ENCODE measurements at places on chromosomes 11 and 22.

- no peak for DNase-seq
These were observed 131.1 kb downstream of the MED15 start for GRCh38 chr22:20638507-20638870.

DNA sequence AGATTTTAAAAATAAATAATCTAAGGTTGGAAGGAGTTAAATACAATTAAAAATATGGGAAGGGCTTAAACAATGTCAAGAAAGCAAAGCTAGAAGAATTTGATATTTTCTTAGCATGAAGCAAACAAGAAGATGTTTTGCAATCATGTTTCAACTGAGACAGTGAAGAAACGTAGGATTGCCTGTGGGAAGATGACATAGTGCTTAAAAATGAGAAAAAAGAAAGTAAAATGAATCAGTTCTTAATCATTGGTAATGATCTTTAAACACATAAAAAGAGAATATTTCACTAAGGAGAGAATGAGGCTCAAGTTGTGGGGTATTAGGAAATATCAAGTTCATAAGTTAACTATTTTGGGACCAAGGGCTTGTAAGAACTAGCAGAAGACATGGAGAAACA is 855.0 kb downstream of the METTL15 start:
- DNase-seq = peak; percentile 38

- no peak for DNase-seq
These were observed 40.2 kb downstream of the RRP8 start for GRCh38 chr11:6563121-6563619.

- no peak for DNase-seq
These were observed 6.9 kb downstream of the PMM1 start for GRCh38 chr22:41582694-41583093.

GRCh38 chr11:115469361-115469760 is 34.9 kb downstream of the CADM1 start:
- DNase-seq = no peak

DNA sequence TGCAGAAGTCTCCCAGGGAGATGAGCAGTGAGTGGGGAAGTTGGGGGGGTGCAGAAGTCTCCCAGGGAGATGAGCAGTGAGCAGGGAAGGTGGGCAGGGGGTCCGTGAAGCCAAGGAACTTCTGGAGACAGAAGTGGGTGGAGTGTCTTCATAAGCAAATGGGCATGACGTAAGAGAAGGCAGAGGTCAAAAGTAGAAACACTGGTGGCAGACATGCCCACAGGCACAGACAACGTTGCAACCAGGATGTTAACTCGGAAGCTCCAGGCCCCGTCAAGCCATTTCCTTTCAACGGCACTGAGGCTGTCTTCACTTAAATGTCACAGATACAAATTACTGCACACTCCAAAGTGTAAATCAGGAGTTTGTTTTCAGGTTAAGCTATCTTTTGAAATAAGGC is 186.1 kb downstream of the SHANK2 start:
- no peak for DNase-seq

- no peak for DNase-seq
These were observed 57.0 kb upstream of the BIRC3 start for GRCh38 chr11:102260241-102260640.

DNA sequence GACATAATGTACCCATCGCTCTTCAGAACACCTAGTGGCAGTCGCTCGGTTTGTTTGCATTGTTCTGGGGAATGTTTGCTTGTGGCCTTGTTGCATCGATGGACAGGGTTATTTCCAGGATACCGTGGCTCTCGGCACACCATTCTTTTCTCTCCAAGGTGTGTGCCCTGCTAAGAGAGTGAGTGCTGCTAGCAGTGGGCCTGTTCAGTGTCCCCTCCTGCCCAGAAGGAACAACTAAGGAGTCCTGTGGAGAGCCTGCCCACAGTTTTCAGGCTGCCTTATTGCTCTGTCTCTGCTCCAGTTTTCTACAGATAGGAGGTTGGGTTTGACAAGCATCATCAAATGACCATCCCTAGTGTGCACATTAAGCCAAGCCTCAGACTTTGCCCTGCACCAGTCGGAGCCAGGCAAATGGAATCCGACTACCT is 1.4 kb downstream of the CRY2 start:
- DNase-seq = no peak

GRCh38 chr11:68857037-68857586 is 15.4 kb upstream of the CPT1A start:
- no peak for DNase-seq

DNA sequence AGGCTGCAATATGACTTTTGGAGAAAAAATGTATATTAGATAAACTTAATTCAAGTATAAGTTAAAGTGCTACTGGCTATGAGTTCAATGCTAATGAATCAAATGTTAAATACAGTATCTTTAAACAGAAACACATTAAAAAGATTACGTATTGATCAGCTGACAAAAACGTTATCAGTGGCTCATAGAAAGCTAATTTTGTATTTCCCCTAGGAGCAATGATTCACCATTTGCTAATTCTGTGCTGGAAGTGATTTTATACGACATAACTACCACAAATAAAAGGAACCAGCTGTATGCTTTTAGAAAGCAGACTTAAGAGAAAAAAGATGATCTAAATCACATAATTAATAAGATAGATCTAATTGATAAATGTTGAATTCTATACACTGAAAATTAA is 43.6 kb downstream of the MRE11 start:
- no peak for DNase-seq

DNA sequence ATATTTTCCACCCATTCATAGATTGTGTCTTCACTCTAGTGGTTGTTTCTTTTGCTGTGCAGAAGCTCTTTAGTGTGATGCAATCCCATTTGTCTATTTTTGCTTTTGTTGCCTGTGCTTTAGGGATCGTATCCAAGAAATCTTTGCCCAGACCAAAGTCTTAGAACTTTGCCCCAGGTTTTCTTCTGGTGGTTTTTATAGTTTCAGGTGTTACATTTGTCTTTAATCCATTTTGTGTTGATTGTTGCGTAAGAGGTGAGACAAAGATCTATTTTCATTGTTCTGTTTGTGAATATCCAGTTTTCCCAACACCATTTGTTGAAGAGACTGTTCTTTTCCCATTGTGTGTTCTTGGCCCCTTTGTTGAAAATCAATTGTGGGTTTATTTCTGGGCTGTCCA is 6.4 kb downstream of the IL10RA start:
- DNase-seq = no peak

DNA sequence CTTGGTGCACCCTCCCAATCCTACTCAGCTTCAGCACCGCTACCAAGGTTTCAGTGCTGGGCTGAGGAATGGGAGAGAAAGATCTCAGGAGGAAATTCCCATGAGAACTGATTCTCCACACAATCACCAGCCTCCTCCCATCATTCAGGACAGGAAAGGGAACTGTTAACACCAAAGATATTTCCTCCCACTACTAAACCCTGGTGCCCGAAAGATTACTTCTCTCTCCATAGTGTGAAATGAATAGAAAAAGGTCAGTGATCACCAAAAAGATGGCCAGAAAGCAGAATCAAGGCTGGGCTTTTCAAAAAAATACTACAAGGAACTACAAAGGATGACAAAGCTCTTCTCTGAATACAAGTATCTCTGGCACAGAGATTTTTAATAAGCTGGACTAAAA is 26.1 kb downstream of the TCIRG1 start:
- no peak for DNase-seq

- no peak for DNase-seq
These were observed 94.7 kb upstream of the PARVA start for GRCh38 chr11:12282676-12283075.

DNA sequence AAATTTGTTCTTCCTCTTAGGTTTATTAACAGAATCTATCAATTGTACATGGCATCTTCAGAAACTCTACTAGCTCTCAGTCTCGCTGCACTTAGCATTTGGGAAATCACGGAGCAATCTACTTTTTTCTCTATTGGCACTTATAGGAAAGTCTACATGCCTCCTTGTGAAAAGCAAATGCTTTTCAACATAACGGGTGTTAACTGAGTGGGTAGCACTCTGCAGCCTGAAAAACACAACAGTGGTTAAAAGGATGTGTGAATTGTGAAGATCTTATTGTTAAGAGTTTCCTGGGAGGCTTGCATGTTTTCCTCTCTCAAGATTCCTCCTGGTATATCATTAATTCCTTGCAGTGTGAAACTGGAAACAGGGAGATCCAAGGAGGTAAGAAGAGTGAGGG is 204.2 kb upstream of the SESN3 start:
- no peak for DNase-seq

- peak; percentile 38 for DNase-seq
These were observed 7.1 kb downstream of the CASP12 start for GRCh38 chr11:104891135-104891534.

GRCh38 chr11:44661311-44661717 is 65.4 kb upstream of the TSPAN18 start:
- DNase-seq = no peak

GRCh38 chr22:39514373-39514973 is 5.9 kb upstream of the ATF4 start:
- DNase-seq = no peak

DNA sequence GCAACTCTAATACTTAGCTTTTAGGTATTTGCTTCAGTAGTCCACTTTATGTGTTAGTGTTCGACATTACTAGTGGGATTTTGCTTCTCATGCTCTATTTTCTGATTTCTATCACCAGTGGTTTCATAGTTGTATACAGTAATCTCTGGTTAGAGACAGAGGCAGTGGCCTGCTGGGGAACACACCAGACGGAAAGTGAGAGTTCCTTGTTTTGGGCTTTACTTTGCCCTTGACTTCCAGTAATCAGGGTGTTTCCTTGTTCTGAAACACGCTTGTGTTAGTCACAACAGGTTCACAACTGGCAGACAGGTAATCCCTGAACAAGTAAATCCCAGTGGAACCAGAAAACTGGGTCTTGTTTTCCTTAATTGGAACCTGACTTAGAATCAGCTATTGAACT is 56.0 kb downstream of the PACS1 start:
- DNase-seq = no peak

- DNase-seq = no peak
These were observed 107.8 kb downstream of the FAR1 start for GRCh38 chr11:13776134-13776815.

DNA sequence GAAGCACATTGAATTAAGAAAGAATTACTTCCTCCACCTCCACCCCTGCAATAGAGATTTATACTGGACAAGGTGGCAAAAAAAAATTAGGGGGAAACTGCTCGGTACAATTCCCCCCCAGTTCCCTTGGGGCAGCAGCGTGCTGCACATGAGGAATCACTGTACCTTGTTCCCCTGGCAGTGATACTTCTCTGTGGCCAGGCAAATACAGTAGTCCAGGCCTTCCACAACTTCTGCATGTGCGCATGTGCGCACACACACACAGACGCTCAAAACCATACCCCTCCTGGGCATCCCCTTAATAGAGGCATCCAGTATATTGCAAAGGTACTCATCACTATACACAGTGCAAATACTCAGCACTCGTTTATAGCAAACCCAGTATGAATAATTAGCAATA is 68.9 kb downstream of the ARFGAP2 start:
- no peak for DNase-seq

All from AG08395 (cell line).